AML-193 (cell line): ENCODE measurements at places on chromosomes 3 and 15.

DNA sequence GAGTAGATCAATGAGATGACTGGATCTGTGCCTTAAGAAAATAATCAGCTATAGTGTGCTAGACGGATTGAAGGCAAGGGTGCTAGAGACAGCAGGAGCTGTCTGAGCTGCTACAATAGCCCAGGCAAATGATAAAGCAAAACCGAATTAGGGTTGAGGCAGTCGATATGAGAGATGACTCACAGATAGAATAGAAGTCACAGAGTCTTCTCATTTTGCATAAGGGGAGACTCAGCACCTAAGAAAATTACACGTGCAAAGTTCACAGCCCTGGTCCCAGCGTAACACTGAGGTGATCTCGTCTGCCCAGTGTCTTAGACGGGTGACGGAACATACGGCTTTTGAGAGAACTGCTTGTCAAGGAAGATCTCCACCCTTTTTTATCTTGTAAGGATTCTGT, 11.6 kb downstream of the LPP start:
- no peak for DNase-seq

DNA sequence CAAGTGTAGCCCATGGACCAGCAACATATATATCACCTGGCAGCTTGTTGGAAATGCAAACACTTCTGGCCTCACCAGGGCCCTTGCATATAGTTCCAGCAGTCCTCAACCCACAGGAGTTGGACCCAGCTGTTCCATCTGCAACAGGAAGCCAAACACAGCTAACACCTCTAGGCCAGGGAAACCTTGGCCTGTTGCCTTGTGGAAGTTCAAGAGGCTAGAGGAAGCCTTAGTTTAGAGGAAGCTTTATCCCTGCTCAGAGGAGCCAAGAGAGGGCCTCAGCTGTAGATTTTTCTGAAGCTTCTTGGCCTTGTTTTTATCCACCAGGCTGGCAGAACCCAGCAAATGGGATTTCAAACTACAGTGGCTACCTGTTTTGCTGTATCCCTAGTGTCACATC, 11.4 kb downstream of the FHIT start:
- no peak for DNase-seq

- peak; percentile 87 for DNase-seq
Measured at GRCh38 chr3:108124337-108125152, 33.7 kb upstream of the CD47 start.

DNA sequence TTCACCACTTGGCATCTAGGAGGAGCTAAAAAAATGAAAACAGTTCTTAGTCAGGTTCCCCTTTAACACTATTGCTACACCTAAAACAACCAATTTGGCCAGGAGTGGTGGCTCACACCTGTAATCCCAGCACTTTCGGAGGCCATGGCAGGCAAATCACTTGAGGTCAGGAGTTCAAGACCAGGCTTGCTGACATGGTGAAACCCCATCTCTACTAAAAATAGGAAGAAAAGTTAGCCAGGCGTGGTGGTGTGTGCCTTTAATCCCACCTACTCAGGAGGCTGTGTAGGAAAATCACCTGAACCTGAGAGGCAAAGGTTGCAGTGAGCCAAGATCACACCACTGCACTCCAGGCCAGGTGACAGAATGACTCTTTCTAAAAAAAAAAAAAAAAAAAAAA, 124.1 kb downstream of the DGKG start:
- no peak for DNase-seq

DNA sequence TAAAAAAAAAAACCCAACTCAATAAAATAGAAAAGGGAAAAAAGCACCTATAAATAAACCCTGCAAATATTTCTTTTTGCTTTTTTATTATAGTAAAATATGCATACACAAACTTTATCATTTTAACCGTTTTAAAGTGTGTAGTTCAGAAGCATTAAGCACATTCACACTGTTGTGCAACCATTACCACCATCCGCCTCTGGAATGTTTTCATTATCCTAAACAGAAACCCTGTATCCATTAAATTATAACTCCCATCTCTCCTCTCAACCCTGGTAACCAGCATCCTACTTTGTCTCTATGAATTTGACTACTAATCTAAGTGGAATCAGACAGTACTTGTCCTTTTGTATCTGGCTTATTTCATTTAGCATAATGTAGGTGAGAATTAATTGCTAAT, 15.0 kb downstream of the CDCP1 start:
- no peak for DNase-seq

GRCh38 chr15:40337597-40337996, 3.1 kb downstream of the CCDC9B start:
- no peak for DNase-seq

DNA sequence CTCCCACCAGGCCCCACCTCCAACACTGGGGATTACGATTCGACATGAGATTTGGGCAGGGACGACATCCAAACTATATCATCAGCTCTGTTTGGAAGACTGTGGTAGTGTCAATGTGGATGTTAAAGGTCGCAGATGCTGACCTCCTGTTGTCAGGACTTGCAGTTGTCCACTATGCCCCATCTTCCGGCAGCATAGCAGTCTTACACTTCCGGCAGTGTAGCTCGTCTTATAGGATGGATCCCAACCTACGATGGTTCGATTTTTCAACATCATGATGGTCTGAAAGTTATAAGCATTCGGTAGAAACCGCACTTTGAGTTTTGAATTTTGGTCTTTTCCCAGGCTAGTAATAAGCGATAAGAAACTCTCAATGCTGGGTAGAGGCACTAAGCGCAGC, 20.6 kb downstream of the CLRN1 start:
- DNase-seq = no peak

- DNase-seq = peak; percentile 43
Measured at GRCh38 chr3:172134352-172134751, 95.0 kb downstream of the FNDC3B start.

DNA sequence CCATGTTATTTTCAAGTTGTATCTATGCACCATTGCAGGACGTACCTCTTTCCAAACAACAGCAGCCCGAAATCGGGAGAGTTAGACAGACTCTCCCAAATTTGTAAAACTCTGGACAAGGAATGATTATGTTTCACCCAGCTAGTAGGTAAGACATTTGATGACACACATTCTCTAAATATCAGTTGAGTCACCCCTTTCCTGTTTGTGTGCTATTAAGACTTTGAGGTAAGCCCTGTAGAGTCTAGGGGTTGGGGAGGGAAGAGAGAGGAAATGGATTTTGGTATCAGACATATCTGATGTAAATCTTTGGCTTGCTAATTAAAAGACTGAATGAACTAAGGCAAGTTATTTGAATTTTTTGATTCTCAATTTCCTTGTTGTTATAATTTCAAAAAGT, 999.0 kb downstream of the TUSC7 start:
- no peak for DNase-seq

GRCh38 chr3:65305836-65306235, 618.0 kb upstream of the ADAMTS9 start:
- no peak for DNase-seq

DNA sequence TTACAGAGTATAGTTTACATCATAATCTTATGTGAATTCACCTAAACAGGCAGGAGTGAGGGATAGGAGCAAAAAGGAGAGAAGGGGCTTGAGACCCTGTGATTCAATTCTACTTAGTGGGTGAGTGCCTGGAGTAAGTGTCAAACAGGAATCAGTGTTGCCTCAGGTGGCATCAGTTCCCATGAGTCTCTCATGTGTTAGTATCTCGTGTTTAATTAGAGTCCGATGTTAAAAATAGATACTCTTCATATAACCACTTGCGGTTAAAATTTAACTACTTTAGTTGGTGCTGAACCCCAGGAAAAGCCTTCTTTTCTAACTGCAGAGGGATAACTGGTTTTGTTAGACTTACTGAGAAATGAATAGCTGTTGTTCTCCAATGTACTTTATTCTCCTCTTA, 251.5 kb downstream of the SUCLG2 start:
- no peak for DNase-seq

DNA sequence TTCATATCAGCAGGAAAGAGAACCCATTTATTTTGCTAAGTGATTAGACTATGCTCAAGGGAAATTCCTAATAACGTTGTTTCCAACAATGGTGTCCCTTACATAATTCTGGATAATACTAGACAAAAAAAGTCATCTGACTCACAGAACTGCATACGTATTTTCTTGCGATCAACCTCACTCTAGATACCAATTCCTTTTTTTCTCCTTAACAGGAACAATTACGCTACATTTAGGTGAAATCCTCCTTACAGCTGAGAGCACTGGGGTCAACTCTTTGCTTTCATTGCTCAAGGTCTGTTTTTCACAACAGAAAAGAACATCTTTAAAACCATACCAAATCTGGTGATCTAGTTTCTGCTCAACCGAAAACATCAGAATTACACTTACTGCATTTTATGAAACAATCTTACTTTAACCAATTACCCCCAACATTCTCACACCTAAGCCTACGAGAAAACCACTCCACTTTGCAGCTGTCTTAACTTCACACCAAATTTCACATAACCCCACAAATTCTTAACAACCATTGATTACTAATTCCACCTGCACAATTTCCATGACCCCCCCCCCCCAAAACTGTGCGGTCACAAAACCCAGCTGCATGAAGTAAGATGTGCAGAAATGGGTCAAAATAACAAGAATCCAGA, 61.2 kb upstream of the ICE2 start:
- DNase-seq = no peak

DNA sequence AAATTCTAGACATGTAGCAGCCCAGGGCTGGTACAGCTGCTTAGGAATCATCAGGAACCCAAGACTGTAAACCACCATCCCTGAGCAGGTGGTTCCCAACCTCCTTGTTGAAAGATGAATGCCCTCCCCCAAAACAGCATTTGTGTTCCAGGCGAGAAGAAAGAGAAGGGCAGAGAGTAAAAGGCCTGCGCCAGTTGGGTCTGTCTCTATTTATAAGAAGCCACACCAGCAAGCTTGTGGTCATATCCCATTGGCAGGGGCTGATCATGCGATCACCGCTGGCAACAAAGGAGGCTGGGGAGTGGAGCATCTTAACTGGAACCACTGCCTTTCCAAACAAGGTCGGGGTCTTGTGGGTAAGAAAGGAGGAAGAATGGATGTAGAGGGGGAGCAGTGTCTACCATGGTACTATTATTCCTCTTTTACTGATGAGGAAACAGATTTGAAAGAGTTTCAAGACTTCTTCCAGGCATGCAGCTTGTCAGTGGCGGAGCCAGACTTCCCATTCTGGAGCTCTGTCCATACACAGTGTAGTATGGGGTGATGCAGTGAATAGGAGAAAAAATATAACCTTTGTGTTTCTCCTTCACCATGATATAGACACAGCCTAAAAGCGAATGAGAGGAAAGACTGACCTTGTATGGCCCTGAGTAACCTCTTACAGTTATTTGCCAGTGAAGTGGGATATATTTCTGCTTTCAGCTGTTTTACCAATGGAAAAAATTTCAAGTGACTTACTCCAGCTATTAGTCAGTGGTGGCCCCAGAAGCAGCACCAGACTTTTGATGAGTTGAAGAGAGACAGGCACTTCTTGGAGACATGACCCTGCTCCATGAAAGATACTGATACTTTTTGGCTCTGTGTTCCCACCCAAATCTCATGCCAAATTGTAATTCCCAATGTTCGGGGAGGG, 222.6 kb downstream of the ABHD5 start:
- no peak for DNase-seq

DNA sequence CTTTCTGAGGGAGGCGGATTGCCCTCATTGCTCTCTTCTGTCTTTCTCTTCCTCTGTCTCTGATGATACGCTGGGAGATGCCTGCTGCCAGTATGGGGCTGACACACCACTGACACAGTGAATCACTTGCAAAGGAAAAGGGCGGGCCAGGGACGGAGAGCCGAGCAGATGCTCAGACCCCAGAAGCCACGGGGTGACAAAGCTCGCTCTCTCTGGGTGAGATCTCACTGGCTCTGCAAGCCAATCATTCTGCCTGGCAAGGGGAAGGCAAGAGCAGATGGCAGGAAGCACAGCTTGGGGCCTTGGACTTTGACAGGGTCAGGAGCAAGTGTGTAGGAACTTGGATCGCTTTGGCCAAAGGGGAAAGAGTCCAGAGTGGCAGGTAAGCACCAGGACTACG, 198.7 kb downstream of the NTRK3 start:
- no peak for DNase-seq

DNA sequence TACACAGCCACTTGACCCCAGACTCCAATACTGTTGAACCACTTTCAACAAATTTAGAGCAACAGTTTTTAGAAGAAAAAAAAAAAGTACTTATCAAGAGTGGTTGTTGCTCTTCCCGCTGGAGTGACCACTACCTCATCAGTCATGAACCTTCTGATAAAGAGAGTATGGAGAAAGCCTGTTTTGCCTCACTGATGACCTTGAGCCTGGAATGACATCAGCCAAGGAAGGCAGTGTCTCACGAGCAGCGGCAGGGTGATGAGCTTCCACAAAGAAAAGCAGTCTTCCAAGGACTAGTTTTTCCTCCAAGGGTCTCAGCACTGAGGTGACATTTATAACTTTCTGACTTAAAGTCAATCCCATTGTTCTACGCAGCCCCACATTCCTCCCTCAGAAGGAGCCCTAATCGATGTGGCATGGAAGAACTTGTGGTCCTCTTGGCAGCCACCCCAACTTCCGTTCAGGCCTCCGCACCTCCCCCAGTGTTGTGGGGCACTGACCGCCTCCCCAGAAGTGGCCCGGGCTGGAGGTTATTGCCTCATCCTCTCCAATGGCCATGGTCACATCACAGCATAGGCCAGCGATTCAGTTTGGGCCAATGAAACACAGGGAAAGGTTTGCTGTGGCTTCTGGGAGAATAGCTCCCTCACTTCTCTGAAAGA, 1.8 kb upstream of the CYP11A1 start:
- DNase-seq = no peak

GRCh38 chr3:170606675-170607074, 20.8 kb upstream of the SLC7A14 start:
- no peak for DNase-seq

GRCh38 chr3:195542316-195542697, 818 bp downstream of the PPP1R2 start:
- DNase-seq = peak; percentile 38

GRCh38 chr3:141981084-141981483, 104.6 kb downstream of the ATP1B3 start:
- no peak for DNase-seq

- DNase-seq = no peak
Measured at GRCh38 chr3:106376016-106376570, 507.3 kb upstream of the CBLB start.

- DNase-seq = no peak
Measured at GRCh38 chr3:127101411-127102187, 91.3 kb upstream of the PRR23E start.

DNA sequence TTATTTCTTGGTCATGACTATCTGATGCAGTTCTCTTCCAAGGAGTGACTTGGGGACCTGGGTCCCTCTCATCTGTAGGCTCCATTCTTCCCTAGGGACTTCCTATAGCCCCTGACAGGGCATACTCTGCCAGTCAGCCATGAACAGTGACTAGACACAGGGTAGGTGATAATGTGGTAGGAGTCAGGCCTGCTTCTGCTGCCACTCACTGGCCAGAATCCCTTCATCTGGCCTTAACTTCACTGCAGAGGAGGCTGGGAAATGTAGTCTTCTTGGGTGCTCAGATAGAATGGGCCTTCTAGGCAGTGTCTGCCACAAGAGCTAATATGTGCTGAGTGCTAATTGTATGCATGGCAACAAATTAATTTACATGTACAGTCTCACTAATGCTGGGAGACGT, 84.5 kb downstream of the CACNA2D3 start:
- DNase-seq = no peak

GRCh38 chr15:28082891-28083684, 16.0 kb downstream of the OCA2 start:
- no peak for DNase-seq

GRCh38 chr3:127679534-127680145, 6.9 kb downstream of the ABTB1 start:
- no peak for DNase-seq

- no peak for DNase-seq
Measured at GRCh38 chr3:13179181-13179580, 106.0 kb upstream of the IQSEC1 start.

GRCh38 chr3:58157700-58158099, 53.1 kb downstream of the DNASE1L3 start:
- DNase-seq = no peak

GRCh38 chr15:28934645-28935044, 48.9 kb downstream of the APBA2 start:
- DNase-seq = no peak
